AML-193 (cell line): ENCODE measurements at places on chromosomes 2 and 18.

DNA sequence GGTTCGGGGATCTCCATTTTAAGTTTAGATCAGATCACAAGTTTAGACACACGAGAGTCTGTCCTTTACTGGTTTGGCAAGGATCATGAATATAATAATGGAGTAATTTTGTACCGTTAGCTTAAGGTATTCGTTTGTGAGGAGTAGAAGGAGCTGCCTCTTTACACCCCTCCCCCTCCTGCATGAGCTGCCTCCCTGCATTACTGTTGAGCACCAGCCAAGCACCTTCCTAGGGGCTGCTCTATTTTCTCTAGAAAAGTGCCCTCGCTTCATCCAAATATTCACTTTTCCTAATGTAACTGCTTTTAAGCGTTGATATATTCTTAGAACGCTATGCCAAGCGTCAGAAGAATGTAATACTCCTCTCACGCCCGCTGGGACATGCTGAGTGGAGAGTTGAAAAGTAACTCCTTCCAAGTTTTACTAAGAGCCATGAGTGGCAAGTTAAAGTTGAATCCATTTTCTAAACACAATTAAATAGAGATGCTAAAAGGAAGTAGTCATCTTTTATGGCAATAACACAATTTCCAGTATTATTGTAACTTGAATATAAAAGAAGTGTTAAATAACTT lies 25.4 kb upstream of the SCN7A start:
- DNase-seq, result no peak

DNA sequence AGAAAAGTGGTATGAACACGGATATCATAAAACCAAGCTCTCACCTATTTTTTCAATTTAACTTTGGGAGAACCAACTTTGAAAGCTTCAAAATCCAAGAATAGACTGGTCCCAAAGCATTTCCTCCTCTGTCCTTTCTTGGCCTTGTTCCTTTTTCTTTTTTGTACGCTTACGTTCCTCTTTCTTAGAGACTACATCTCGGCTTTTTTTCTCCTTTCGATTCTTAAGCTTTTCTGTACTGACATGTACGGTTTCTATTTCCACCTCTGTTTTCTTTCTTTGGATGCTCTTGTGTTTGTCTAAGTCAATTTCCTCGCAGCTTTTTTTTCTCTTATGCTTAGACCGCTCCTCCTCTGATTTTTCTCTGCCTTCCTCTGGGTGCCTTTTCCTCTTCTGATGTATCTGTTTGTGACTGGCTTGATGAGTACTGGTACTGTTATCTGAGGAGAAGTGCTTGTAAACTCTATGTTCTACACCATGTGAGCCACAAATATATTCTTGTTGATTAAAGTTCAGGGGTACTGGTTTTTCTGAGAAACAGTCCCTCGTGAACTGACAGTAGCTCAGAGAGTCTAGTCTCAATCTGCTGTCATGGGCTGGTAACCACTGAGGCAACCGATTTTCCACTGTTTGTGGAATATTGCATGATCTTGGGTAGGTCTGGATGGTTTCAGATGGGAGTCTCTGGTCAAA lies 11.5 kb upstream of the RNU2-63P start:
- peak; percentile 37 for DNase-seq

DNA sequence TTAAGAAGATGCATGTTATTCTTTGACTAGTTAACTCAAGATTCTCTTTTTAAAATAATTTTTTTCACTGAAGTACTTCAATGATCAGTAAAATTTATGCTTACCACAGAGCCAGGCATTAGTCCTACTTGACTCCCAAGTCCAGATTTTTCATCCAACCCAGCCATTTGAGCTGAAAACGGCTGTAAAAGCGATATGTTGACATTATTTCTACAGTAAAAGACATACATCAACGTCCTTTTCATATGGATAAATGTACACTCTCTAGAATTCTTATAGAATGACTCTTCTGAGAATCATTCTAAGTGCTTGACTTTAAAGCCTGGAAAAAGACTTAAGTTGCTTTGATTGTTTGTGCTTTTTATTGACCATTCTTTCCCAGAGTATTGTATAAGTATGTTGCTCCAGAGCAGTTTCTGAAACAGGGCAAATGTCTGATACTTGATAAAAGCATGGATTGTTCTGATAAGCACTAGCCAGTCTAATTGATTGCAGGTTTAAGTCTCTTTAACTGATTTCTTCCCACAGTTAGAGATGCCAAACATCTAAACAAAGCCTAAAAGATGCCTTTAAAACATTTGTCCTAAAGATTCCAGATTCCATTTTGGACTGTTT lies 90.9 kb downstream of the COL5A2 start:
- DNase-seq, result no peak

DNA sequence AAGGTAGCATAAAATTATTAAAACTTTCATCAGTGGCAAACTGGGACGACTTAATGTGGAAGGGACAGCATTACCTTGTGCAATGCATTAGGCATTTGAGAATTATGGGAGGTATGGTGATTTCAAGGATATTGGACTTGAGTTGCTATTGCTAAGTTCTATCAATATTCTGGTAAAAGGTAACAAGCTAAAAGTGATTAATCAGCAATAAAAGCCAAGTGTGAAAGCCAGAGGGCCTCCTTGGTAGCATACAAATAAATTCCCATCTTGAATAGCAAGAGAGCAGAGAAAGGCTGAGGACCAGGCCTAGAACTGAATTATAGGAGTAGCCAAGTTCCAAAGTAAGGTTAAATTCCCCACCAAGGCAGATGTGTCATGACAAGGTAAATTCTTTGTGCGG lies 74.2 kb upstream of the KCNH7 start:
- DNase-seq, result no peak

- DNase-seq, result no peak
Observed at GRCh38 chr2:1790473-1790872, 46.2 kb upstream of the PXDN start.

DNA sequence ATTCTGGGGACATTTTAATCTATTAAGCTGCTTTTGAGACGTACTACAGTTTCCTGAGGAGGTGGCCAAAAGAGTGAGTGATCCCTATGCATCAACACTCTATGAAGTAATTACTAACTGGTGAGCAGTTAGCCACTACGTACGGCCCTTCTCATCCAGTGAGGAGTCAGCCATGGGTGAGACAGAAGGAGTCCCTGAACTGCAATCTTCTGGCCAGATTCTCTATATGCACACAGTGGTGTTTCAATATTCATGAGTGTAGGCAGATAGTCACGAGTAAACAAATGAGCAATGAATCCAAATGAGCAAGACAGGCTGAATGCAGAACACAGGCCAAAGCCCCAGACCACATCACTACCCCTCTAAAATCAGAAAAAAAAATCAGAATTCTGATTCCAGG lies 29.8 kb upstream of the TMEM214 start:
- DNase-seq, result no peak

DNA sequence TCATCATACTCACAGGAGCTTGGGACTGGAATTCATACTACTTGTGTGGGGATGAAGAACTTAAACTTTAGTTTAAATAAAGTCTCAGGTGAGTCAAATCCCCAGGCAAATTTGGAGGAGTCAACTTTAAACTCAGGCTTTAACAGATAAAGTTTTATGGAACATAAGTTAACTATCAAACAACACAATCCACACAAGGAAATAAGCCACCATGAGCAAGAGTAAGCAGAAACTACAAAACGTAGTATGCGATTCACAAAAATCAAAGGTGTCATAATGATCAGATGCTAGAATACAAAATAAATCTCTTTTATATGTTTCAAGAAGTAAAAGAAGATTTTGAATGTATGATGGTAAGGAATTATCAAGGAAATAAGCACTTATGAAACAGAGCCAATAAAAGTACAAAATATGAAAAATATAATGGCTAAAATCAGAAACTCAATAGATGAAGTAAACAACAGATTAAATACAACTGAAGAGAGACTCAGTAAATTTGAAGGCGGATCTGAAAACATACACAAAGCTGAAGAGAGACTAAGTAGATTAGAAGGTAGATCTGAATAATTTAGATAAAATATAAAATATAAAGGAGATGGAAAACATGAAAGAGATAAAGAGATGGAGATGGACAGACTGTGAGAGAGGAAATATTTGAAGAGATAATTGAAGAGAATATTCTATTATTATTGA lies 97.5 kb upstream of the TWIST2 start:
- DNase-seq, result no peak

- DNase-seq, result no peak
Observed at GRCh38 chr2:160584972-160585494, 91.4 kb upstream of the RBMS1 start.

DNA sequence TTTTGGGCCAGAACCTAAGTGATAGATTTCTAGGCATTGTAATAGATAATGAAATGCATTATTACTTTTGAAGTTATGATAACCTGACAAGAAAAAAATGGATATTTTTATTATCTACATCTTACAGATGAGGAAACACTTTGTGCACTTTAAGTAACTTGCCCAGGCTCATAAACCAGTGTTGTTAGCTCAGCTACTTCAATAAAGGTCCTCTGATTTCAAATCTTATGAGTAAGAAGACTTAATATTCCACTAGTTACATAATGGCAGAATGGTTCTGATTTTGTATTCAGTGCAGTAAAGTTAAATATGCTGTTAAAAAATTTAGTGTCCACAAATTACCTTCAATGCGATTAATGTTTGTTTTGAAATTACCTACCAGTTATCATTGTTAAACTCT lies 199.0 kb downstream of the BABAM2 start:
- no peak for DNase-seq

DNA sequence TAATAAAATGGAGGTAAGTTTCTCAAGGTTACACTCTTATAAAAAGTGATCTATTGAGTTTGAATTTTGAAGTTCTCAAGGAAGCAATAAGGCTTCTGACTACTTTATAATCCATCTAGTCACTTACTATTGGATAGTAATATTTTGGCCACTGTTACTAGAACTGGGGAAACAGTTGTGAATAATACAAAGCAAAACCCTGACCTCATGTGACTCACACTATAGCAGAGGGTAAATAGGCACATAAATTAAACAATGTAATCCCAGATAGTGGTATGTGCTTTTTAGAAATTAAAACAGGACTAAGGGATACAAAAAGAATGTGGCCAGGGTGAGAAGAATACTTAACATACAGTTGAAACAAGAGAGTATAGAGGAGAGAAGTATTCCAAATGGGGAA lies 78.6 kb downstream of the CALCRL start:
- DNase-seq, result no peak

DNA sequence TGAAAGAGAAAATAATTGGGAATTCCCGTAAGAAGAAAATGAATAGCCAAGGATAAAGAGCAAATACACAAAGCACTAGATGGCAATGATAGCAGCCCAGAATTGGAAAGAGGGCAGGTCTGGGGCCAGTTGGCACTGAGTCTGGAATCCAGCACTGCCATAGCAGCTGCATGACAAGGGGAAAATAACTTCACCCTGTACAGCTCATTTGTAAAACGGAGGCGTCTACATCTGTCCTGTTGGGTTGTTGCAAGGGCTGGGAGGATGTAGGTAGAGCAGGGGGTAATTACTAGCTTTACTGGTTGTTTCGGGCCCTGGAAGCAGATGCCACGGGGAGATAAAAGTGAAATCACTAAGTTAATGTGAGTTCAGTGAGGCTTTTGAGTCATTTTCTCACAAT lies 110.0 kb upstream of the RASGRP3 start:
- DNase-seq, result no peak

- no peak for DNase-seq
Observed at GRCh38 chr2:38744399-38744780, 6.8 kb downstream of the SRSF7 start.

DNA sequence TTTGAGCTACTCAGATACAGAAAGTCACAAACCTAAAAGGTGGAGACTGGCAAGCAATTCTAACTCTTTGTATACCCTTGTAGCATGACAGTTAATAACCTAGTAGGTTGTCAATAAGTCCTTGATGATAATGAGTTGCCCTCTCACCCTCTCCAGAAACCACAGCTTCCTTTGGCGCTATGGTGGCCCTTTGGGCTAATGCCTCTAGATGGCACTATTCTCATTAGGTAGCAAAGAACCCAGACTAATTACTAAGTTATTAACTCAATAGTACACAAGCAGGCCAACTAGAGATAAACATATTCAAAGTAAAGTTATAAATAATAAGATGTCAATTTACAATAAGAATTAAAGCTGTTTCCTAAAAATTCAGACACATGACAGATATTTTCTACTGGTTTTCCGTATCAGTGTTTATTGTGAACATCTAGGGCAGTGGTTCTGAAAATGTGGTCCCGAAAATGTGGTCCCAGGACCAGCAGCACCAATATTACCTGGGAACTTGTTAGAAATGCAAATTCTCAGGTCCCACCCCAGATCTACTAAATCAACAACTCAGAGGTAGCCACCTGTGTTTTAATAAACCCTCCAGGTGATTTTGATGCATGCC lies 41.1 kb downstream of the LDAH start:
- DNase-seq, result peak; percentile 38

- DNase-seq, result no peak
Observed at GRCh38 chr2:67561457-67561965, 164.4 kb downstream of the ETAA1 start.
